NCI-H510A (cell line): ENCODE measurements at places on chromosomes 2 and 18.

DNA sequence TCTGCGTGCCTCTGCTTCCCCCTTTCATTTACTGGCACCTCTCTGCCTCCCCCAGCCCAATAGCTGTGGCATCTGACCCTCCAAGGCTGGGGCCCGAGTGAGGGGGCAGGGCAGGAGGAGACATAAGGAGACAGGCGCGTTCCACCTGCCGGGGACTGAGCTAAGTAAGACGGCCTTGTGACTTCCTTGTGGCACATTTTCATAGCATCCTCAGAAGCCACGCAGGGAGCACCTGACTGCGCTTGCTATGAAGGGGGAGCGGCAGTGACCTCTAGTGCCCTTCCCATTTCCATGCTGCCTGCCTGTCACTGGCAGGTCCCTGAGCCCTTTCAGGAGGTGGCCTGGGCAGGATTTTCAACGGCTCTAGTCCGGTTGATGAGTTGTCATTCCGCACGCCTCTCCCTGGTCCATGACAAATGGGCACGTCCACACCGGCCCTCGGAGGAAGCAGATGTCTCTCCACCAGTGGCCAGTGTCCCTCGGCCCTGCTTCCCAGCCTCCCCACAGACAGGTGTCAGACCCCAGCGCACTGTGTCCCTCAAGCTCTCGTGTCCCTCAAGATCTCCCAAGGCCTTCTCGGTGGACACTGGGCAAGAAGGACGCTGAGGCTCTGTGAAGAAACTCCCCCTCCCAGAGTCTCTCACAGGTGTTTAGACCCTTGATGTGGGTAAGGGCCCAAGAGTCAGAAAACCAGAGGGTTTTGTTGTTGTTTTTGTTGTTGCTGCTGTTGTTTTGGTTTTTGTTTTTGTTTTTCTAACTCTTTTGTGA lies 42.7 kb downstream of the CYP26B1 start:
- DNase-seq = no peak

DNA sequence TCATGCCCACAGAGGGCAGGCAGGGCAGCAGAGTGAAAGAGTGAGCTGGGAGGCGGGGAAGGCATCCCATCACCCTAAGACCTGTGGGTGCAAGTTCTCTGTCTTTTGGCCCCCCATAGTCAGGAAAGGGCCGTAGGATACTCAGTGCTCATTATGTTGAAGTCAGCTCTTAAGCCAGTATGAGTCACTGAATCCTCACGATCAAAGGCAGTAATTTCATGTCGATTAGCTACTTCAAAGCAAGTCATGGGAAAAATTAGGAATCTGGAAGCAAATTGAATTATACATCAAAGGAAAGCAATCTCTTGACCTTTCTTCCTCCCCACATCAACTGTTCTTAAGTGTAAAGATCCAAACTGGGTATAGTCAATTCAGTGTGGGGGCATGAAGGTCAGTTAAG lies 178.9 kb downstream of the FHOD3 start:
- DNase-seq = no peak

DNA sequence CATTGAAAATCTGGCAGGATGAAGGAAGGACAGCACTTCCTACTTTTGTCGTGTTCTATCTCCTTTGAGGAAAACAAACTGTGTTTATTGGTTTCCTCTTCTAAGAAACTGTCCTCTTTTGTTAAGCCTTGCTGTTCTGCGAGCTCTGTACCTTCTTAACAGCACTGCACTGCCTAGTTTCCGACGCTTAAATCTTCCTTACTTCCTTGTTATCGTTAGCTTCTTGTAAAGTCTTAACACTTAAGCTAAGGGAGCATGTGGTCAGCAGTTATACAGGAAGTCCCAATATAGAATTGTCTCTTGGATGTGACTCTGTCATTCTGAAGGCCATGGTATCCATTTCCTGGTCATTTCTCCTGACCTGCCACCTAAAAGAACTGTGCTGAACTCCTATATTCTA lies 552.8 kb upstream of the NRP2 start:
- no peak for DNase-seq

DNA sequence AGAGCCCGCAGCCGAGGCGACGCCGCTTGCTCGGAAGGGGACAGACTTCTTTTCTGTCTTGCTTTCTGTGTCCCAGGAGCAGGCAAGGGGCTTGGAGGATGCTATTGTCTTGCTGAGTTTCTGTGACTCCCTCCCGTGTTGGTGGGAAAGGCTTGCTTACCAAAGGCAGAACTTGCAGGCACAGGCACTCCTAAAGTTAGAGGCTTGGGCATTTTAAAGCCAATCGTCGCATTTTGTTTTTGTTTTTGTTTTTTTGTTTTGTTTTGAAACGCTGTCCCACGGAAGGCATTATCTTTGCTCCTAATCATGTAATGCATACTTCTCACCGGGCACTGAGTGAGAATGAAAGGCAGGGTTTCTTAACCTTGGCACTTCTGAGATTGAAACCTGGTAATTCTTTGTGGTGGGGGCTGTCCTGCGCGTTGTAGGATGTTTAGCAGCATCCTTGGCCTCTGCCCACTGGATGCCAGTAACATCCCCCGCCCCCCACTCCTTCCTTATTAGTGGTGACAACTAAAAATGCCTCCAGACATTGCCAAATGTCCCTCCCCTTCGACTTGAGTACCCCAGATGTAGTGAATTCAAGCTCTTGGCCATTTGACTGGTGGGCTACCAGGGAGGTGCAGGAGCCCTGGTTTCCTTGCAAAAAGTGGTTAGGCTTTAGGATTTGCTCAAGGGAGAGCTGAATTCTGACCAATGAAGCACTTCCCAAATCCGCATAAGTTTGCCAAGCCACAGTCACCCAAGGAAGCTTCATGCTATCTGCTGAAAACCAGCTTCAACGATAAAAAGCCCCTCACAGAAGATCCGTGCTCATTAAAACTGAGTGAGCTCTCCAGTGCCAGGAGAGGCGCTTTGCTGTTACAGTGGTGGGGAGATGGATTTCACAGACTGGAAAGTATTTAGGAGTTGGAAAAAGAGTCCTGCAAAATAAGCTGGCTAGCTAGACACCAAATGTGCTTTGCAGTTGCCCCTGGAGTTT lies 1.2 kb downstream of the ANTXR1 start:
- no peak for DNase-seq

- no peak for DNase-seq
These were observed 928 bp downstream of the NAGK start for GRCh38 chr2:71069376-71069775.

DNA sequence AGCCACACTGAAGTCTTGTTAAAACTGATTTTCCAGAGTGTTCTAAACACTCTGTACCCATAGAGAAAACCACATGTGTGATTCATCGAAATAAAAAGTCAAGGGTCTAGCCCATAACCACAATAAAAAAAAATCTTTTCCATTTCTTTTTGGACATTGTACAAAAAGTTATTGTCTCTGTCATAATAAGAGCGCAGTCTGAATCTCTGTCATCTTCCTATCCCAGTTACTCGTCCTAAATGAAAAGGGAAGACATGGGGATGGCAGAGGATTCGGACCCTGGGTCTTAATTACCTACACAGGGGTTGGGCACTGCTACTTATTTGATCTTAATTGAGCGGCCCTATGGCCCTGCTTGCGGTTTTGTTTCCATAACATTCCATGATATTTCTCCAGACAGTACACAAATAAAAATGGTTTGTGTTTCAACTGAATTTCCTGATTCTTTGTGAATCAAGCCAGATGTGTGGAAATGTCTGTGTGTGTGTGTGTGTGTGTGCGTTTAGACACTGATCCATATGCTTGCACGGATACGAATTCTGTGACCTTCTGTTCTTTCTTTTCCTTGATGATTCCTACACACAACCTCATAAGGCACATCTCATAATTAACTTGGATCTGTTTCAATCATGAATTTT lies 133.4 kb upstream of the SPATS2L start:
- no peak for DNase-seq
